ENCODE measurements at places on chromosomes 7 and 10.

GRCh38 chr7:68733219-68734153 lies 864.8 kb upstream of the AUTS2 start:
- DNase-seq, result no peak

GRCh38 chr10:69837261-69837660 lies 35.6 kb downstream of the COL13A1 start:
- no peak for DNase-seq

DNA sequence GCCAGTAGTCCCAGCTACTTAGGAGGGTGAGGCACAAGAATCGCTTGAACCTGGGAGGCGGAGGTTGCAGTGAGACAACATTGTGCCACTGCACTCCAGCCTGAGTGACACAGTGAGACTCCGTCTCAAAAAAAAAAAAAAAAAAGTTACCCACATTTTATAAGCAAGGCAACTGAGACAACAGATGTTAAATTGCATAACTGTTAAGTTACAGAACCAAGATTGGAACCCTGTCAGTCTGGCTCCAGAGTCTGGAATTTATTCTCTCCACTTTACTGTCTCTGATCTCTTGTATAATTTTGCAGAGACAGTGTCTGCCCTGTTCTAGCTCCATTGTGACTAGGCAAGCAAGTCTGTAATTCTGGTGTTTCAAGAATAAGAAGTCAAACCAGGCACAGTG lies 6.2 kb upstream of the ITGB1 start:
- DNase-seq, result no peak

DNA sequence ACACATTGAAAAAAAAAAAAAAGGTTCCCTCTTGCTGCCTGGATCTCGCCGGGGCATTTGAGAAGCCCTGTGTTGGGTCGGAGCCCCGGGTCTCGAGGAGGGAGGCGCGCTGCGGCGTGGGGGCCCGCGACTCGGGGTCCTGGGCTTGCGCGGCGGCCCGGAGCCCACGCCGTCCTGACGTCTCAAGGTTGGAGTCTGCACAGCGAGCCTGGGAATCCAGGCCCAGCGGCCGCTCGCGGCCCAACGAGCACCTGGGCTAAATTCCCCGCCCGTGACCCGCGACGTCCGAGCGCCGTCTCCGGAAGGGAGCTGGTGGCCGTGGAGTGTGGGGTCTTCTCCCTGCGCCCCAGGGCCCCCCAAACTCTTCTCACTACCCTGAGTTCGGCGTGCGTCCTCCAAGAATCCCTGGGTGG lies 1.4 kb upstream of the CTBP2 start:
- DNase-seq, result no peak

DNA sequence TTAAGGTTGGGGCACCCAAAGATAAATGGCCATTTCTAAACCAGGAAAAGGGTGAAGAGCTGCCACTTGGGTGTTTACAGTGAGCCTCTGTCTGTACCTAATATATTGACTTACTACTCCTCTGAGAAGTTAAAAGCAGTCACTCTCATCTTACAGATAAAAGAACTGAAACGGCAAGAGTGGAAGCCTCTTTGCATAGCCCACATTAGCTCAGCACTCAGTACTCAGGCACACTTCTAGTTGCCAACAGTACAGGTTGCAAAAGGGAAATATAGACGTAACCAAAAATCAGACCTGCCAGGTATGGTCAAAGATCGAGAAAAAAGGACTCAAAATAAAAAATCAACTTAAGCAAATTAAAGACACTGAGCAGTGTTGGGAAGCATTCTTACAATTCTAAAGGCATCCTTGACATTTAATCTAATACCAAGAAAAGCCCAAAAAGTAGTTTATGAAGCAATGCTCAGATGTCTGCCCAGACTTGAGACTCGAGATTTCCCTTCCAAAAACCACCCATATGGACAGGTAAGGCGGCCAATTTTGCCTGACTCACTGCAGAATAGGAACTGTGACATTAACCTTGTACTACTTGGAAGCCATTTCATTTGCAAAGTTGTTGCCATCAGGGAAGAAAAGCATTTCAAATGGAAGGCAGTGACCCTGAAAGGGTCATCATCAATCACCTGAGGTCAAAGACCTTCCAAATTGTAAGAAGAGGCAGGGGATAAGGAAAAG lies 139.3 kb downstream of the SLC25A13 start:
- no peak for DNase-seq

- DNase-seq, result no peak
These were observed 166.2 kb upstream of the ASAH2 start for GRCh38 chr10:50417486-50417885.

- no peak for DNase-seq
These were observed 675.2 kb downstream of the LRMDA start for GRCh38 chr10:76106611-76107010.

DNA sequence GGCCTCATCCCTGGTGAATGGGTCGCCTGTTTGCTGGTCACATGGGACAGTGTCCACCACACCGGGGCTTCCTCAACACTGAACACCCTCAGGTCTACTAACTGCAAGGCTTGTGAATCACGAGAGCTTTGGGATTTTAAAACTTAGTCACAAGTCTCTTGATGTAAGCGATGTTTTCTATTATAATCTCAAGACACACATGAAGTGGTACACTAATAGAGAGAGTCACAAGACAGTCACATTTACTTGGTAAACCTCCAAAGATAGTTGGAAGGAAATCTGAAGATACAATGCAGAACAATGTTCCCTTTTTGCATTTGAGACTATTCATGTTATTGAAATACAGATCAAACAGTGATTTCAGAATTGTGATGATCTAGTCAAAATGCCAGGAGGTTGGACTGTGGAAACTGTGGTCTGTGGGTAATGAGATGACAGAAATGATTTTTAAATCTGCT lies 233.1 kb upstream of the KLF6 start:
- no peak for DNase-seq

- no peak for DNase-seq
These were observed 95.5 kb upstream of the LAMB4 start for GRCh38 chr7:108225531-108226181.

- no peak for DNase-seq
These were observed 2.9 kb downstream of the ZSCAN25 start for GRCh38 chr7:99619571-99620130.

GRCh38 chr10:4316161-4316810 lies 509.7 kb upstream of the AKR1E2 start:
- DNase-seq, result peak; percentile 38

GRCh38 chr7:130256704-130257103 lies 10.0 kb upstream of the CPA2 start:
- no peak for DNase-seq

- DNase-seq, result no peak
These were observed 53.5 kb upstream of the FGL2 start for GRCh38 chr7:77253151-77253550.

- DNase-seq, result no peak
These were observed 4.6 kb downstream of the H2BK1 start for GRCh38 chr7:151205730-151206129.

- no peak for DNase-seq
These were observed 258.1 kb downstream of the RPS24 start for GRCh38 chr10:78291722-78292121.

DNA sequence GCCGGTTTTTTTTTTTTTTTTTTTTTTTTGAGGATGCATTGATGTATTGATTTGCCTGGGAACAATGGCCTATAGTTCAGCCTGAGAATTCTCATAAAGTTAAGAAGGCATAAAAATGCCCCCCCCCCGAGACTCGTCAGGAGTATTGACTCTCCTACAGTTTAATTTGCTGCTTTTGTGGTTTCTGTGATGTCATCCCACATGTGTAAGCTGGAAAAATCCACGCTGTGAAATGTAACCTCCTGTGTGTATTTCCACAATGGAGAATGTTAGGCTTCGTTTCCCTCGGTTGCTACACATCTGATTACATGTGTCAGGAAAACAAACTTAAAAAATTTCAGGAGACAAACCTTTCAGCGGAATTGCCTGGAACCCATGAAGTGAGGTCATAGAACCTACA lies 117.9 kb downstream of the FANK1 start:
- peak; percentile 63 for DNase-seq

GRCh38 chr10:97444212-97444611 lies 1.6 kb downstream of the EXOSC1 start:
- no peak for DNase-seq

DNA sequence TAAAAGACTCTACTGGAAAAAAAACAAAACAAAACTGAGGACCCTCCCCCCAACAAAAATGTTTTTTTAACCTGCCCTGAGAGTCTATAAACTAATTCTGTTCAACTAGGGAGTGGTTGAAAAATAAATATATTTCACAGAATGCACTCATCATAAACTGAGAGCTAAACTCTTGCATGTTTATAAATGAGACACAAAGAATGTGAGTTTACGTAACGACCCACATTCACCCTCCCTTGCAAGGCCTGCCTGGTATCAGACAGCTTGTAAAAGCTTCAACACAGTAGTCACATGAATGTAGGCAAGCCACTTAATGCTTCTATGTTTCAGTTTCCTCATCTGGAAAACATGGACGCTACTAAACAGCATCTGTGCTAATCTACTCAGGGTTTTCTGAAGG lies 50.3 kb downstream of the JAZF1 start:
- peak; percentile 96 for DNase-seq

GRCh38 chr10:6175329-6176055 lies 27.2 kb upstream of the PFKFB3 start:
- no peak for DNase-seq

DNA sequence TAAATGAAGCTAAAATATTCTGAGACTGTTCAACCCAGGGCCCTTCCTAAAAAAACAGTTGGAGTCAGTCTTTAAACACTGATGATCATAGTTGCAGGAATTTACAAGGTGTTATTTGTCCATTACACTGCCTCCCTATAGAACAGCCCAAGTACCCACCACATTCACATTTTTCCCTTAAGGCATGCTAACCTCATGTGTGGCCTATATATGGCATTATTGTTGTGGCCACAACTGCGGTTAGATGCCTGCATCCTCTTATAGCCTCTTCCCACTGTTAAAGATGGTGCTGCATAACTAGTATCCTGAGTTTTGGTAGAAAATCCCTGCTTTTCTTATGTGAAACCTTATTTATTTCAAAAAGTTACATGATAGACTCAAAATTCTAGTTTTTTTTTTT lies 287.9 kb upstream of the SEMA3A start:
- DNase-seq, result no peak

DNA sequence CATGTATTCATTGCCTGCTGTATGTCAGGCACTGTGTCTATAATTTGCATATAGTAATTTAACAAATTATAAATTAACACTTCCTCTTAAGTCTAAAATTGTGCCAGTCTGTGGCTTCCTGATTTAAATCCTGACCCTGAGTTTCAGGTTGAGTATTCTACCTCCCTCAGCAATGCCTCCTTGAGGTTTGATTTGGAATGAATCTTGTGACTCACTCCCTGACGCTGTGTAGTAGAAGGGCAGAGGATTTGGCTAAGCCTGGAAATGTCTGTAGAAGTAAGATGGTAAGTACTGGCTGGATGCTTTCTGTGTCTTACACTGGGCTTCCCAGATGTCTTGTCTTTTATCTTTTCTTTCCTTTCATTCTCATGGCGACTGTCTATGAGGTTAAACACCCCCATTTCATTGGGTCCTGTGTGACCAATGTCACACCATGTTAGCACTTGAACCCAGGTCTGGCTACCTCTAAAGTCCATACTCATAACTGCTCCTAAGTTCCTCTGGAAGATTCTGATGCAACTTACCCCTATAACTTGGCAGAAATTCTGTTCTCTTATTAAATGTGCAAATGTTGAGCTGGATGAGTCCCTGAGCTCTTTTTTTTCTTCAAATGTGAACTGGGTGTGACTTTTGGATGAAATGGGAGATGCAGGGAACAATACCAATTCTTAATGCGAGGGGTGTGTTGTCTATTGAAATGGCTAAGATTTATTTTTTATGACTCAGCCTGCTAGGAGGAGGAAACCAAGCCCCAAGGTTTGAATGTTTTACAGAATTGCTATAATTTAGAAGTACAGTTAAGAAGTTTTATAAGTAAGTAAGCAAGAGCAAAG lies 48.5 kb downstream of the PLCE1 start:
- DNase-seq, result peak; percentile 79

DNA sequence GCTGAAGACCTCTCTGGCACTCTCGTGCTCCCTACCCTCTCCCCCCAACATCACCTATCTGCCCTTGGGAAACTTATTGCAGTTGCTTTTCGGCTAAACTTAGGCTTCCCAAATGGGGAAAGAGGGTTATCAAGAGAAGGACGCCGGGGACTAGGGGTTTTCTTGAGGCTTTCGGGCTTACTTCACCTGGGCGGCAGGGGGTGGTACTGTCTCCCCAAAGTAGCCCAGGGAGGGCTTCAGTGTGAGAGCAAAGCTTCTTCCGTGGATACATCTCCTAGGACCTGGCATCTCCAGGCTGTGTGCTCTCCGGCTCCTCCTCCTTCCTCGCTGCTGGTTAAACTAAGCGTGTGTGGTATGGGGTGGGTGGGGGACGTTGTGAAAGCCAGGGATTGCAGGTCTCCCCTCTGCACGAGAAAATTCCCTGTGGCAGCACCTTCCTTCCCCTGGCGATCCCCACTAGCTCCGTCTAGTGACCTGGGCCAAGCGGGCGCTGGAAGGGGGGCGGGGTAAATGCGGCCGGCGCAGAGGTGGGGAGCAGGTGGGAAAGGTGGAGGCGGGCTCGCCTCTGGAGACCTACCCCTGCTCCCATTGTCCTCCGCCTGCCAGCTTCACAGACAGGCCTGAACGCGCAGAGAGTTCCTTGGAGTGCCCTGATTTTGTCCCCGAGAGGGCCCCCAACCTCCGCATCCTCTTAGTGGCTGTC lies 1.1 kb downstream of the PLXDC2 start:
- DNase-seq, result no peak

DNA sequence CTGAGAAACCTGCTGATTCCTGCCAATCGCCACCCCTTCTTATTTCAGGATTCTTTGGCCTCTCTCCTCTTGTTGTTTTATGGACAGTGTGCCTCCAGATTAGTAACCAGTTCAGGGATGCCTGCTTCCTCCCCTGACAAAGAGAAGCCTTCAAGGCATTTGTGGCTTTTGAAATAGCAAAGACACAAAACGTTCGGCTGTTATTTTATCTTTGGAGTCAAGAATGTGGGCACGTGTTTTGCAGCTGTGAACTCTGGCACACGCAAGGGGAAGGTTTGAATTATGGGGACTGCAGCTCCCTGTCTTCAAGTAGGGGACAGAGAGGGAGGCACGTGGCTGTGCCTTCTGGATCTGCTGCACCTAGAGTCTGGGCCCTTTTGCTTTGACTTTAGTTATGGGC lies 157.9 kb upstream of the GRB10 start:
- peak; percentile 9 for DNase-seq

- DNase-seq, result no peak
These were observed 161.2 kb downstream of the CELF2 start for GRCh38 chr10:11178606-11179515.

DNA sequence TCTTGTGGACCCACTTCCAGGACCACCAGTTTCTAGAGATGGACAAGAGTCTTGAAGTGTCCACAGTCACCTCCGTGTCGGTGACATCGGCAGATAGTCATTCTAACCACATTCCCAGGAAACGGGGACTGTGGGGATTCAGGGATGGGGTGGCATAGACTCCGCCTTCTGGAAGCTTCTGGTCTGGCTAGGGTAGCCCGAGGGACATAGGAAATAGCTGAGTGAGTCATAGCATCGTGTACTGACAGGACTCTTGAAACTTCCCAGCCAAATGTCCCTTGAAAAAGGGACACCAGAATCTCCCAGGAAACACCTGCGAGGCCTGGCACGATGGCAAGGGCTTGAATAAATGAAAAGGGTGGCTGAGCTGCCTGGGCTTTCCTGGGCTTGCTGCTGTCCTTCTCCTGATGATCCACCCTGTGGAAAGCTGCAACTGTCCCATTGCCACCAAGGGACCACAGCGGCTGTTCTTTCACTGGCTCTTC lies 84.1 kb upstream of the LRRC4 start:
- DNase-seq, result no peak

GRCh38 chr10:101397140-101397539 lies 43.2 kb downstream of the BTRC start:
- DNase-seq, result peak; percentile 61

GRCh38 chr10:77548671-77549070 lies 88.9 kb downstream of the KCNMA1 start:
- no peak for DNase-seq

Measured in iris pigment epithelial cell (primary cell).